ENCODE measurements at places on chromosomes 7 and 10. TPM values are rescaled to one million over a fixed set of nuclear protein-coding genes. Genes with fewer than 3 reads are reported as not detected.

DNA sequence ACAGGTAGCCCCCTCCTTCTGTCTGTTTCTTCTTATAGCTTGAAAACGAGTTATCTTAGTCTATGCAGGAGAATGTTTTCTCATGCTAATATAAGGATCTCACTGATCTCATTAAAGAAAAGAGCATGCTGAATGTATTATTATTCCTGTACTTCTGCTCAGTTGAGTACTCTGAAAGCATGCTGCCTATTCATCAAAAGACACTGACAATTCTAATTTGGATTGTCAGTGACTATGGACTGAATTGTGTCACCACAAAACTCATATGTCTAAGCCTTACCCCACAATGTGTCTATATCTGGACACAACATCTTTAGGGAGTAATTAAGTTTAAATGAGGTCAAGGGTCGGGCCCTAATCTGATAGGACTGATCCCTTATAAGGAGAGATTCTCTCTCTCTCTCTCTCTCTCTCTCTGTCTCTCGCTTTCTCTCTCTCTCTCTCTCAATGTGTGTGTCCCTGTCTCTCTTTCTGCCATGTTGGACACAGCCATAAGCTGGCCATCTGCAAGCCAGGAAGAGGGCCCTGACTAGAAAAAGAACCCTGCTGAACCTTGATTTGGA lies 98.4 kb downstream of the GNAT3 start:
- H3K4me3 ChIP-seq = no peak overlapping the region
- no peak overlapping the region for H3K27ac ChIP-seq
- peaks cover 45% of the 10 kb centered on the region for H3K4me1 ChIP-seq
- H3K27me3 ChIP-seq = no peaks in the 10 kb centered on the region
- H3K36me3 ChIP-seq = no peaks in the 10 kb centered on the region

DNA sequence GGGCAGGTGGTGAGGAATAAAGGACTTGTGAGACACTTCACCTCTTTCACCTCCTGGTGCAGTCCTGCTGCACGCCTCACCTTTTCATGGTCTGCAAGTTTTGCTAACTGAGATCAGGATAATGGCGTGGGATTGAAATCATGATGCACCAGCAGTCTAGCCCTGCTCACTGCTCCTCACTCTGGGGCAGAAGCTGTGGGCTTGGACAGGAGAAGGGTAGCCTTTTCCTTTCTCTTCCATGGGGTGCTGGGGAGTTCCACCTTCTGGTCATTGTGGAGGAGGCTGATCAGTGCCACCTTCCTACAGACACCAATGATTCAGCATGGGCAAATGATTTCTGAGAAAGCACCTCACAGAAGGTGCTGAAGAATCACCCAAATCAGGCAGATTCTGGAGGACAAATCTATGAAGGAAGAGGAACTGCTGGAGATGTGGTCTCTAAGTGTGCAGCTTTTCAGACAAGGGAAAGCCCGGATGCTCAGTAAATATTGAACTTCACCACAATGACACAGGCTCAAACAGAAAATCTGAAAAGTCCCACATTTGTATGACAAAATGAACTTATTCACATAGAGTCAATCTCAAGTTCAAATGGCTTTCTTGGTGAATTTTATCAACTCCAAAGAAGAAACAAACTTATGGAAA lies 19.7 kb downstream of the MBL2 start:
- peaks cover 22% of the 10 kb centered on the region for H3K4me1 ChIP-seq
- no peak overlapping the region for H3K4me3 ChIP-seq
- no peak overlapping the region for H3K27ac ChIP-seq
- H3K36me3 ChIP-seq = no peaks in the 10 kb centered on the region
- DNase-seq = no peak
- peaks cover 10% of the 10 kb centered on the region for H3K27me3 ChIP-seq

DNA sequence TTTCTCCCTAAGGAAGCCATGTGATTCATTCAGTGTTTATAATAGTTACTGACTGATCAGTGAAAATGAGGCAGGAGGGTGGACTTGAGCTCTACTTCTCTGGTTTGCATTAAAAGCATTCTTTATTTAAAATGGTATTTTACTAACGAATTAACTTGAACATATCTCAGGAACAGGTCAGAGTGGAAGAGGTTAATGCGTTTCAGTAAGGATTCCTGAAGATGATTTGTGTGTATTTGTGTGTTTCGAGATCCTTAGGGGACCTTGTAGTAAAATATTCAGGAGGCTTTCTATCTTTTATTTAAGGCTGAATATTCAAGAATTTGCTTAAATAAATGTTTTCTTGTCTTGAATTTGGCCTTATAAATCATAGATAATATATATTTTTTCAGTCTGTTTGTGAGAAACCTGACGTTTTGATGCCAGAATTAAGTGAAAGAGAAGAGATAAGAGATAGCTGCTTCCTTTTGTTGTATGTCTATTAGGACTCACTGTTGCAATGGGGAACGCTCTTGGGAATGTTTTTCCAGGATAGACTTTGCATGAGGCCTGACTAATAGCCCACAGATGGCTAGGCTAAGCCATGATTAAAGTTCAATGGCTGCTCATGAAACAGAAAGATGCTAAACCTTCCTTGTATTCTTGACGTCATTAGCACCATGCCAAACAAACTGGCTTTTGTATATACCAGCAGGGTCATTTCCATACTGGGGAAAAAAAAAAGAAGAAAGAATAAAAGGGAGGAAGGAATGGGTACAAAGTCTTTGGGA lies 93.8 kb upstream of the MTPN start:
- no peaks in the 10 kb centered on the region for H3K27me3 ChIP-seq
- H3K27ac ChIP-seq = no peak overlapping the region
- H3K4me1 ChIP-seq = no peaks in the 10 kb centered on the region
- no peaks in the 10 kb centered on the region for H3K36me3 ChIP-seq

NHLRC2 gene
- 20.9 TPM for total RNA-seq

DNA sequence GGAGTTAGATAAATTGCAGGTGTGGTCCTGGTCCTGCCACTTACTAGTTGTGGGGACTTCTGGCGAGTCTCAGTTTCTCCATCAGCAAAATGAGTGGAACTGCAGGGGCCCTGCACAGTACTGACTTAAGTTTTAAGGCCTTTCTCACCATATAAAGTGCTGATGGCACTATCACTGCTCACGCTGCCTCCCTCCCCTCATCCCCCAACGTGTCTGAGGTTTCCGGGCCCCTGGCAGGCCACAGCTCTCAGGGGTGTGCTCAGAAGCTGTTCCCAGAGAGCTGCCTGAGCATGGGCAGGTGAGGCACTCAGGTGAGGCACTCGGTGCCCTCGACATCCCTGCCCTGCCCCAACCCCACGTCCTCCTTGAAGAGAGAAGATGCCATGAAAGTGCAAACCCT lies 74.2 kb downstream of the VOPP1 start:
- H3K27me3 ChIP-seq = no peaks in the 10 kb centered on the region
- H3K4me3 ChIP-seq = no peak overlapping the region
- H3K27ac ChIP-seq = no peak overlapping the region

- no peak overlapping the region for H3K27ac ChIP-seq
- H3K27me3 ChIP-seq = peaks cover 5% of the 10 kb centered on the region
- no peak overlapping the region for H3K4me3 ChIP-seq
- no peak for DNase-seq
Observed at GRCh38 chr10:126207313-126207771, 180.9 kb downstream of the ADAM12 start.

Measured in HFFc6 (cell line).